ENCODE measurements at places on chromosomes 3 and 15.

DNA sequence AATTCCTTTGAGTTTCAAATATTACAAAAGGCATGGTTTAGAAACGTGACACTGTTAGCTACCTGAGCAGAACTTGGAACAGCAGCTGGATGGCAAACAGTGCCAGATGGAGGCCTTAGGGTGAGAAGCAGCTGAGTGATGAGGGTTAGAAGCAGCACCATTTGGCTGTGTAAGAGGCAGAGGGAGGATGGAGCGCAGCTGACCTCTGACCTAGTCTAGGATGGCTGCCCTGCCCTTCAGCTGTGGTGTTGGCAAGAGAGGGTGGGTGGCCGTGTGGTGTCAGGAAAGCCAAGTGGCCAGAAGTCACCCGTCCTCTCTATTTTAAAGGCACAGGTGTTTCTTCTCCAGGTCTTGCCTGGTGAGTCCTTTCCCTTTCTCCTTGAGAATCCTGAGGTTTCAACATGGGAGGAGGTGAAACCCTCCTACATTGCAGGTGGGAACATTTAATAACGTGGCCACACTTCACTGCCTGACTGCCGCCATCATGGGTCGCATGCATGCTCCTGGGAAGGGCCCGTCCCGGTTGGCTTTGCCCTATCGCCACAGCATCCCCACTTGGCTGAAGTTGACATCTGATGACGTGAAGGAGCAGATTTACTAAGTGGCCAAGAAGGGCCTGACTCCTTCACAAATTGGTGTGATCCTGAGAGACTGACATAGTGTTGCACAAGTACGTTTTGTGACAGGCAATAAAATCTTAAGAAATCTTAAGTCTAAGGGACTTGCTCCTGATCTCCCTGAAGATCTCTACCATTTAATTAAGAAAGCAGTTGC, 17.6 kb downstream of the BCL2L10 start:
- DNase-seq, result no peak
- H3K4me1 ChIP-seq, result peaks cover 6% of the 10 kb centered on the region
- no peak overlapping the region for H3K4me3 ChIP-seq
- no peak overlapping the region for H3K27ac ChIP-seq
- no peaks in the 10 kb centered on the region for H3K36me3 ChIP-seq

DNA sequence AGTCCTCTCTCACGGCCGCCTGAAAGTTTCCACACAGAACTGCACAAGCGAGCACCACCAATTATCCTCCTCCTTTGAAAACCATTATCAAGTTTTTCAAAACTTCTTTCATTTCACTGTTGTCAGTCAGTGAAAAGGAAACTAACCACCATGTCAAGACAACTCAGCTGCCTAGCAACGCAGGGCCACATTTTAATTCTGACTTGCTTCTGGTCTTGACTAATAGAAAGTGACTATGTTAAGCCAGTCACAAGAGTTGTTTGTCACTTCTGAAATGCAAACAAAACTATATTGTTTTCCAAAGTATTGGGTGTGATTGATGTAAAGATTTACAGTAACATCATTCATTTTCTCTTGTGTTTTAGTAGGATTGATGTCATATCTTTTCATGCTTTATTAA, 612.8 kb upstream of the AGTR1 start:
- no peak overlapping the region for H3K4me3 ChIP-seq
- no peaks in the 10 kb centered on the region for H3K36me3 ChIP-seq
- H3K27me3 ChIP-seq, result no peaks in the 10 kb centered on the region
- DNase-seq, result no peak

DNA sequence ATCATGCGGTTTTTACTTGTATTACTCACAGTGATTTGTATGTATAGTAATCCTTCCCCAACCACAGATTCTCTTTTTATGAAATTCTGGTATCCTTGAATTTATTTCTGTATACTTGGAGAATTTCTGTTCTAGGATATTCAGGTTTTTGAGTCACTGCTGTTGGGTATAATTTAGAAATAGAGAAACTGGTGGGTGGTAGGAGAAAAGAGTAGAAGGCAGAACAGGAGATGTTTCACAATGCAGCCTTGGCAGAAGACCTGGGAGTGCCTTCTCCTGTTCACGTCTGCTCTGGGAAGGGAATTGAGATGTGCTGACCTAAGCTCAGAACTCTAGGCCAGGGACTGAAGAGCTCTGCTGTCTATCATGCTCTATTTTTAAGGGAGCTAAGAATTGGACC, 193.6 kb downstream of the EPHB1 start:
- H3K27me3 ChIP-seq, result no peaks in the 10 kb centered on the region
- DNase-seq, result no peak
- no peaks in the 10 kb centered on the region for H3K4me1 ChIP-seq
- H3K4me3 ChIP-seq, result no peak overlapping the region
- no peaks in the 10 kb centered on the region for H3K36me3 ChIP-seq

DNA sequence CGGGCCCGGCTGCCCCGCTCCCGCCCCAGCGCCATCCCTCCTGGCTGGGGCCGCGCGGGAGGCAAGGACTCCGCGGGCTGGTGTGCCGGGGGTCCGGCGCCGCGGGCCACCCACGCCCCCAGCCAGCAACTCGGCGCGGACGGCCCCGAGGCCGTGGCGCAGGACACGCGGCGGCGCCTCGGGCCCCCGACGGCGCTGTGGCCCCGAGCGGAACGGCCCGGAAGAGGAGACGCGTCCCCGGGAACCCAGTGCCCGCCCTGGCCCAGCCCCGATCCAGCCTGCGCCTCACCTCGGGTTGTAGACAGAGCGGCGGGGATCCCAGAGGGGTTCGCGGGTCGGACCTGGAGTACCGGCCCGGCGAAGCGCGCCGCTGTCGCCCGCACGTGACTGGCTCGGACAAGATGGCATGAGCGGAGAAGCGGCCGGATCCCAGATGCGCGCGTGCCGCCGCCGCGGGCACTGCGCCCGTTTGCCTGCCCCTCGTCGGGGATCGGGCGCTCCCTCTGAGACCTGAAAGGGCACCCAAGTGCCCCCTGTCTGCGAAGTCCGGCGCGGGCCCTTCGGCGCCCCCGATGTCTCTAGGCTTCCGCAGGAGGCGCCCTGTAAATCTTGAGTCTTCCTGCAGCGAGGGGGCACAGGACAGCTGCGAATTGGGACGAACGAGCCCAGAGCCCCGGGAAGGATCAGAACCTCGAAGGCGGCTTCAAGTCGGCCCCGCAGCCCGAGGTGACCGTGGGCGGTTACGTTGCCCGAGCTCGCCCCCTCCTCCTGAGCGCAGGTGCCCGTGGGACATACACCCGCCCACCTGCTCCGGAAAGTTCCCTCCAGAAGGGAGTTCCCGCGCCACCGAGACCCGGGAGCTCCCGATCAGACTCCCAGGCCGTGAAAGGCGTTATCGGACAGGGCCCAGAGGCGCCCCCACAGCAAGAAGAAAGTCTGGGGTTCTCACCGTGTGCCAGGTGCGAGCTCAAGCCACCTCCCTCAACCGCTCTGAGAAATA, 598 bp upstream of the SFMBT1 start:
- no peaks in the 10 kb centered on the region for H3K27me3 ChIP-seq
- H3K4me1 ChIP-seq, result peaks cover 14% of the 10 kb centered on the region
- no peaks in the 10 kb centered on the region for H3K36me3 ChIP-seq
- peak overlapping the region; percentile 86 for H3K4me3 ChIP-seq
- DNase-seq, result peak; percentile 47
- peak overlapping the region; percentile 90 for H3K27ac ChIP-seq

GRCh38 chr3:67018105-67018788, 20.1 kb downstream of the KBTBD8 start:
- DNase-seq, result peak; percentile 40
- H3K4me1 ChIP-seq, result no peaks in the 10 kb centered on the region
- H3K4me3 ChIP-seq, result no peak overlapping the region

GRCh38 chr15:91113030-91113429, 13.0 kb downstream of the SV2B start:
- DNase-seq, result no peak
- H3K27ac ChIP-seq, result no peak overlapping the region
- H3K4me1 ChIP-seq, result peaks cover 27% of the 10 kb centered on the region
- H3K36me3 ChIP-seq, result no peaks in the 10 kb centered on the region

DNA sequence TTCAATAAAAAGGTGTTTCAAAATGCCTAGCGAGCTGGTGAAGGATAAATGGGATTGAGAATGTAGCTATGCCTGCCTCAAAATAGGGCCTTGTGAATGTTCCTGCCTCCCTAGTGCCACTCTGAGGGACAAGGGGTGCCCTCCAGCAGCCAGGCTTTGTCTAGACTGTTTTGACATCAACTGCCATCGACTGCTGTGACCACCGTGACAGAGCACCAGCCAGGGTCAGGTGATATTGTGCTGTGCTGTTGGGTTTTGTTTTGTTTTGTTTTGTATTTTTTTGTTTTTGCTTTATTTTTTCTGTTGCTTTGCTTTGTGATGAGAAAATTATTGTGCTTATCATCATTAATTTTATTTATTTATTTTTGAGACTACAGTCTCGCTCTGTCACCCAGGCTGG, 144.8 kb downstream of the SMAD6 start:
- H3K4me3 ChIP-seq, result no peak overlapping the region
- no peak for DNase-seq
- no peaks in the 10 kb centered on the region for H3K36me3 ChIP-seq
- H3K4me1 ChIP-seq, result peaks cover 38% of the 10 kb centered on the region
- H3K27me3 ChIP-seq, result no peaks in the 10 kb centered on the region

- DNase-seq, result no peak
- no peak overlapping the region for H3K27ac ChIP-seq
- no peak overlapping the region for H3K4me3 ChIP-seq
- H3K4me1 ChIP-seq, result no peaks in the 10 kb centered on the region
Measured at GRCh38 chr3:126676919-126677705, 22.2 kb upstream of the TXNRD3 start.

DNA sequence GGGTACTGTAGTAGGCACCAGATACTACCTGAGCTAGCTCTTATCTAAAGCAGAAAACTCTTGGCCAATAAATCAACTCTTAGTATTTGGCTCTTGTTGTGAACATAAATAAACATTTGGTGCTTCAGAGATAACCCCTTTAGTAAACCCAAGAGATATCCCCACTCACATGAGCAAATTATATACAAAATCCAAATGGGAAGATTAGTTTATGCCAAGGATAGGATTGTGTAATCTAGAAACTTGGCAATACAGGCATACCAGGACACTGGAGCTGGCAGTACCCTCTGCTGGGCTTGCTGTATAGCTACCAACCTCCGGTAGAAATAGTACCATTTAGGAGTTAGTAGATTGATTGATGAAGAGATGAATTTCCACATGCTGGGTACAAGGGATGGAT, 127.0 kb downstream of the LIPC start:
- H3K36me3 ChIP-seq, result no peaks in the 10 kb centered on the region
- DNase-seq, result no peak
- no peak overlapping the region for H3K27ac ChIP-seq
- H3K4me3 ChIP-seq, result no peak overlapping the region

DNA sequence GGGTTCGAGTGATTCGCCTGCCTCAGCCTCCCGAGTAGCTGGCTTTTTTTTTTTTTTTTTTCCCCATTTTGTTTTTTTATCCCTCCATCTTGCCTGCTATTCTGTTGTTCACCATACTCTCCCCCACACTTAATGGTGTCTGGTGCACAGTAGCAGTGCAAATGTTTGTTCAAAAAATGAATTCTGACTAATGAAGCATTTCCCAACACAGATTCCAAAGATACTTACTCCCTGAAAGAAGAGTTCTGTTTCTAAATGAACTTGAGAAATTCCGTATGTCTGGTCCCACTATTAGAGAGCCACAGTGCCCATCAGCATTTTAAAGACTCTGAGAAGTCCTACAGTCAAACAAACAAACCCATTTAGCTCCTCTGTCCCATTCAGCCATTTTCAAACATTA, 9.5 kb downstream of the EDEM1 start:
- H3K36me3 ChIP-seq, result peaks cover 35% of the 10 kb centered on the region
- no peak overlapping the region for H3K27ac ChIP-seq
- H3K4me1 ChIP-seq, result peaks cover 14% of the 10 kb centered on the region
- H3K27me3 ChIP-seq, result no peaks in the 10 kb centered on the region
- no peak overlapping the region for H3K4me3 ChIP-seq

- H3K36me3 ChIP-seq, result no peaks in the 10 kb centered on the region
- H3K4me1 ChIP-seq, result no peaks in the 10 kb centered on the region
- no peak for DNase-seq
- peaks cover 18% of the 10 kb centered on the region for H3K27me3 ChIP-seq
Measured at GRCh38 chr15:31892513-31892912, 137.8 kb upstream of the CHRNA7 start.

DNA sequence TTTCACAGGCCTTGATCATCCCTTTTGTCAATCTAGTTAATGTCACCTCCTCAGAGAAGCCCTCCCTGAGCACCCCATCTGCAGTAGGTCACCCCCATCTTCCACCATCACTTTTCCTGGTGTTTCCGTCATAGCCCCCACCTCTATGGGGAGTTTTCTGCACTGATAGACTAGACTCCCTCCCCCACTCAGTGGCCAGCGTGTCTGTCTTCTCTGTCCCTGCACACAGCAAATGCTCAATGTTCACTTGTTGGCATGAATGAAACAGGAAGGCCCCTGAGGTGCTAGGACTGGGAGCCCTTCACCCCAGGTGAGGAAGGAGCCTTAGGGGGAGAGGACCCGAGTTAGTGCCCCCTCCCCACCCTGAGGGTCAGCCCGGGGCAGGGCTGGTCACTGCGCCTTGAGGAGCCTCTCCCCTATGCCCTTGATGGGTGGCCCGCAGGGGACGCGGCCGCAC, 15.8 kb upstream of the FANCD2 start:
- no peaks in the 10 kb centered on the region for H3K36me3 ChIP-seq
- no peaks in the 10 kb centered on the region for H3K27me3 ChIP-seq
- H3K4me1 ChIP-seq, result peaks cover 39% of the 10 kb centered on the region
- peak overlapping the region; percentile 61 for H3K27ac ChIP-seq
- no peak for DNase-seq

DNA sequence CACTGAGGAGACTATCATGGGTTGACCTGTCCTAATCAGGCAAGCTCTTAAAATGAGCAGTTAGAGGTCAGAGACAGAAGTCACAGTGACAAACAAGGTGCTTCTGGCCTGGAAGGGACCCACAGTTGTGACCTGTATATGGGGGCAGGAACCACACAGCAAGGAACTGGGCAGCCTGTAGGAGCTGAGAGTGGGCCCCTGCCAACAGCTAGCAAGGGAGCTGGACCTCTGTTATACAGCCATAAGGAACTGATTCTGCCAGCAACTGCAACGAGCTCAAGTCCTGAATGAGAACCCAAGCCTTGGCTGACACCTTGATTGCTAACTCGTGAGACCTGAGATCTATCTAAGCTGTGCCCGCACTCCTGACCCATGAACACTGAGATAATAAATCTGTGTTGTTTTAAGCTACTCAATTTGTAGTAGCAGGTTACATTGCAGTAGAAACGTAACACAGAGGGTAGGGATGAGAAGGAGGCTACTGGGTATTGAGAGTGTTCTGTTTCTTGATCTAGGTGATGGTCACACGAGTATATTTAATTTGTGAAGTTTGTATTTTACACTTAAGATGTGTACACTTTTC, 44.5 kb upstream of the MAGI1 start:
- H3K27me3 ChIP-seq, result no peaks in the 10 kb centered on the region
- no peaks in the 10 kb centered on the region for H3K36me3 ChIP-seq
- no peak overlapping the region for H3K27ac ChIP-seq
- H3K4me1 ChIP-seq, result no peaks in the 10 kb centered on the region
- no peak for DNase-seq
- H3K4me3 ChIP-seq, result no peak overlapping the region

GRCh38 chr3:129651435-129652202, 45.1 kb upstream of the PLXND1 start:
- H3K27me3 ChIP-seq, result no peaks in the 10 kb centered on the region
- DNase-seq, result no peak
- H3K4me1 ChIP-seq, result peaks cover 41% of the 10 kb centered on the region
- peaks cover 35% of the 10 kb centered on the region for H3K36me3 ChIP-seq
- no peak overlapping the region for H3K27ac ChIP-seq

GRCh38 chr3:170689296-170689829, 103.5 kb upstream of the SLC7A14 start:
- H3K4me3 ChIP-seq, result no peak overlapping the region
- no peak for DNase-seq
- no peaks in the 10 kb centered on the region for H3K27me3 ChIP-seq
- H3K36me3 ChIP-seq, result no peaks in the 10 kb centered on the region
- no peak overlapping the region for H3K27ac ChIP-seq
- H3K4me1 ChIP-seq, result no peaks in the 10 kb centered on the region

- peak overlapping the region; percentile 40 for H3K27ac ChIP-seq
- H3K36me3 ChIP-seq, result no peaks in the 10 kb centered on the region
Measured at GRCh38 chr3:42119561-42120355, 28.6 kb downstream of the TRAK1 start.
